CD4-positive, alpha-beta T cell treated with Interleukin-12 subunit alpha and Interleukin-12 subunit beta, for 1 hour (primary cell): ENCODE measurements at places on chromosomes 6 and 20.

- no peak for DNase-seq
Measured at GRCh38 chr20:36817496-36817895, 43.9 kb upstream of the DSN1 start.

DNA sequence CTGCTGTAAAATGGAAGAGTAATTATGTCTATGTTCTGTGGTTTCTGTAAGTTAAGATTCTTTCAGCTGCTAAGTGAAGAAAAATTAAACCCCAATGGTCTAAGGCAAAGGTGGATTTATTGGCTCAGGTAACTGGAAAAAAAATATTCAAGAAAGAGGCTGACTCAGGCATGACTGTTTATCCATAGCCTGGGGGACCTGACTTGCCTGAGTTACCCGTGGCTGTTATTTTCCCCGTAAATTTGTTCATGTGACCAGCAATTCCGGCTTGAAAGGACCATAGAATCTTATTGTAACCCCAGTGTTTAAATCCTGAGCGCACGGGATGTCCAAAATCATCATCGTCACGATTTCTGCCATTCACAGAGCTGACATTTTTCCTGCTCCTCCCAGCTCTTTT lies 32.3 kb upstream of the SULF2 start:
- no peak for DNase-seq

DNA sequence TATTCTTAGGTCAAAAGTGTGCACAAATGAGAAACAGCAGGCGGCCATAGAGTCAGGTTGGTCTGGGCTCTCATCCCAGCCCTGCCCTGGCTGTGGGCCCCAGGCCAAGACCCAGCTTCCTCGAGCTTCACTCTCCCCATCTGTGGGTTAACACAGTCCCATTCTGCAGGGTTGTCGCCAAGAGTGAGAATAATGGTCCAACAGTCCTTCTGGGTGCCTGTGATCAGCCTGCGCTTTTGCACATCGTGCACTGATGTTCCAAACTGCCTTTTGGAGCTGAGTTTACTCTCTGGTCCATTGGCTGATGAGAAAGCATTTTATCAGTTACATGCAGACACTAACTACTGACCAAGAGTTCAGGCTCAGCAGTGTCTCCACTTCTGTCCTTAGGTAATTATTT lies 82.6 kb downstream of the INSM1 start:
- DNase-seq = no peak

GRCh38 chr6:139126255-139126654 lies 8.6 kb upstream of the HECA start:
- DNase-seq = peak; percentile 45

- DNase-seq = no peak
Measured at GRCh38 chr6:133705066-133705465, 183.8 kb upstream of the TCF21 start.

GRCh38 chr20:61555566-61555965 lies 303.5 kb downstream of the CDH4 start:
- no peak for DNase-seq

- DNase-seq = no peak
Measured at GRCh38 chr6:83008626-83009025, 57.0 kb downstream of the UBE3D start.

GRCh38 chr6:145517492-145517891 lies 217.8 kb downstream of the EPM2A start:
- no peak for DNase-seq

- no peak for DNase-seq
Measured at GRCh38 chr20:56166781-56167465, 81.6 kb upstream of the MC3R start.

- peak; percentile 40 for DNase-seq
Measured at GRCh38 chr6:7201732-7202541, 94.2 kb downstream of the RREB1 start.

DNA sequence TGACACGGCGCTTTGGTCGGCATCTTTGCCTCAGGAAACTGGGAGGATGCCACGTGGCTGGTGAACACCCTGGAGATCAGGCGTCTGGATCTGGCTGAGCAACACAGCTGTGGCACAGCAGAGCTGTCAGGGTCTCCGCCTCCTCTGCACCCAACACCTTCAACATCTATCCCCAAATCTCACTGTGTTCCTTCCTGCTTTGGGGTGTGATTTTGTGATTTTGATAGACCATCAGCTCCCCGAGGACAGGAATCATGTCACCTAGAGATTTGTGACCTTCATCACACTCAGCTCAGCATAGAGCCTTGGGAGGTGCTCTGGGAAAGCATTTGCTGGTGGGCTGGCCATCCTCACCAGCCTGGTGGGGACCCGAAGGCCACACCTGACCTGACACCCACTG lies 203.7 kb upstream of the FOXQ1 start:
- no peak for DNase-seq

DNA sequence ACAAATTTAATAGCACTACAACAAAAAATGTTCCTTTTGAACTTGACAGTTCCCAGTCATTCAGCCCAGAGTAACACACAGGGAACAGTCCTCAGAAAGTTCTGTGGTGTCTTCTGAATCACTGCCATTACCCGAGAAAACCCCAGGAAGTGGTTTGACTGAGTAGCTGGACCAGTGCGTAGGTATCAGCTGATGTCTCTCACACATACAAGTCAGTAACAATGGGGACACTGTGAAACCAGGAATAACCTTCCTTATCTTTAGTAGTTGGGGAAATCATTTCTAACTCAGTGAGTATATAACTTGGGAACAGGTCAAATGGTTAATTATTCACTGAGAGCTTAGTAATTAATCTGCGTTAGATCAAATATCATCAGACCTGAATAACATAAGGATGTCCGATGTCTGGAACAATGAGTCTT lies 73.1 kb downstream of the HIVEP2 start:
- peak; percentile 77 for DNase-seq

DNA sequence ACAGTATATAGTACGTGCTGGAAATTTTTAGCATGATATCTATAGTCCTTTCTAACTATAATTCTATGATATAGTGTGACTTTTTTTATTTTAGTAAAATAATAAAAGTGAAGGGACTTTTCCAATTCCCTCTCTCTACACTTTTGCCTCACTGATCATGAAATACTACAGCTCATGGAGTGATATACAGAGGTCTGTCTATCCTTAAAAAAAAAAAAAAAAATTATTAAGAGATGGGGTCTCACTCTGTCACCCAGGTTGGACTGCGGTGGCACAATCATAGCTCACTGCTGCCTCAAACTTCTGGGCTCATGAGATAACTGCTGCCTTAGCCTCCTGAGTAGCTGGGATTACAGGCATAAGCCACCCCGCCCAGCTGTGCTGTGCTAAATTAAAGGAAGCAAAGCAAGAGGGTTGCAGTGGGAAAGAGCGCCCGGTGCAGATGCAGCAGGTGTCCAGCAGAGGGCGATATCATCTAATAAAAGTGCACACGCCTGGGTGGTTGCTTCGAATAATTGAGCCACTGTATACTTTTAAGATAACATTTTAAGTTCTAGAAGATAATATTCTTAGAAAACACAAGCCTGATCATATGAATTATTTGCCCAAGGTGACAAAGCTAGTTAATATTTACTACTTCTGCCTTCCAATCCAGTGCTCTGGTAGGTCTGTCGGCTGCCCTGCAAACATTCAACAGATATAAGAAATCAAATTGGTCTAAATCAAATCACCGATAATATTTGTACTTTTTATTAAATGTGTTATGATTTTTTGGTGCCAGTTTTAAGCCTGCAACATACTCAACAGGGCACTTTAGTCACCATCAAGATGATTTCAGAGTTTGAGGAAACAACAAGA lies 94.9 kb upstream of the NT5E start:
- DNase-seq = peak; percentile 54

GRCh38 chr6:12165722-12166280 lies 124.4 kb upstream of the EDN1 start:
- DNase-seq = no peak

- no peak for DNase-seq
Measured at GRCh38 chr6:127120023-127120786, 1.7 kb downstream of the RSPO3 start.

DNA sequence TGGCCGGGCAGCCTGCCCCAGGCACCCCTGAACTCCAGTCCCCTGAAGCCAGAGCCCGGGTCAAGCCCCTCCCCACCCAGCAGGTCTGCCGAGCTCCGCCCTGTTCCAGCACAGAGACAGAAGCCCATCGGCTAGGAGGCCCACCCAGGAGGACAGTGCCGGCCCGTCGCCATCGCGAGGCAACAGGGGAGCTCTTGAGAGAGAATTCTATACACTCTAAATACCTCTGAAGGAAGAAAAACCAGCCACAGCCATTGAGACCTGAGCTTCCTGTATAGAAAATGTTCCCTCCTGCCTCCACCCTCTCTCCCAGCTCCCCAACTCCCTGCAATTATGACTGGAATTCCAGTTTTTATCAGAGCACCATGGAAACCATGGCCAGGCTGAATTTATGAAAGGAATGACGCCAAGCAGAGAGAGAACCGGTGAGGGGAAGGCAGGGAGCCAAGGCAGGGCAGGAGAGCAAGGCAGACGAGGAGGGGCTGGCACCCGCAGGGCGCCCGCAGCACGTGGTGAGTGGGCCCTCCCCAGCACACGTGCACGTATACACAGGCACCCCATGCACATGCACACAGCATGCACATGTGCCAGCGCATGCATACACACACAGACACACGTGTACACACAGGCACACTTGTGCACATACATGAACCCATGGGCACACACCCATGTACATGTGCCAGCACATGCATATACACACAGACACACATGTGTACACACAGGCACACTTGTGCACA lies 27.6 kb upstream of the MRGBP start:
- DNase-seq = no peak

DNA sequence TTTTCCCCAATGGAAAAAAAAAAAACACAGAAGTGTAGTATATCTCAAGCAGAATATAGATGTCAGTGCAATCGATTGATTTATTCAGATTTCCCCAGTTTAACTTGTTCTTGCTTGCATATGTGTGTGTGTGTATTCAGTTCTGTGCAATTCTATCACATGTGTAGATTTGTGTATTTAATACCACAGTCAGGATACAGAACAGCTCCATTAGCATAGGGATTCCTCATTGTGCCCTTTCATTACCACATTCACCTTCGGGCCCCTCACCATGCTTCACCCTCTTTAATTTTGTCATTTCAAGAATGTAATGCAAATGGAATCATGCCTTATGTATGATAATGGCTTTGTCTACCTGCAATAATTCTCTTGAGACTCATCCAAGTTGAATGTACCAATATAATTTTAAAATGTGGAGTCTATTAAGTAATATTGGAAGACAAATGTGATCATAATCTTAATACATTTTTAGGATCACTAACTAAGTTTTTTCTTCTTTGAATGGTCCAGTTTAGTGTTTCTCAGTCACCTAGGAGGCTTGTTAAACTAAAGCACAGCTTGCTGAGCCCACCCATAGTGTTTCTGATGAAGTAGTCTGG lies 187.9 kb downstream of the TENT5A start:
- no peak for DNase-seq

DNA sequence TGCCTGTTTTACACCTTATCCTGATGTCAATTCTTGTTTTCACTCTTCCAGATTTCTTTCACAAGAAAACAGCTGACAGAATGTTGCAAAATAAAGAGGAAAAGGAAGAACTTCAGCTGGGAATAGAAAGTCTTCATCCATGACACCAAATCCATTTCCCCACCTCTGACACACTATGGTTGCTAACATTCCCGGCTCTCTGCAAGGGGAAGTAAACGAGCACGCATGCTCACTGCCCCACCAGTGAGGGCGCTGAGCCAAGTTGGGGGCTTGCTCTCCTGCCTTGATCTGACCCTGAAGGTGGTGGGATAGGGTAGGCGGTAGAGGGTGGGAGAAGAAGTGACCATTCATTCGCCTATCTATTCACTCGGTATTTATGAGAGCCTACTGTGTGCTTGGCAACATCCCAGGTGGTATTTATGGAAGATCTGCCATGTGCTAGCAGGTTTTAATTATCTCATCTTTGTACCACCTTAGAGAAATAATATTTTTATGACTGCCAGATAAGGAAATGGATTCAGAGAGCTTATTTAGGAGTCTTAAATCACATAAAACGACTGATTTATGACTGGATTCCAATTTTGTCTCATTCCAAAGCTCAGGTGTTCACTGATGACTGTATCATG lies 206.2 kb downstream of the FOXC1 start:
- DNase-seq = no peak

DNA sequence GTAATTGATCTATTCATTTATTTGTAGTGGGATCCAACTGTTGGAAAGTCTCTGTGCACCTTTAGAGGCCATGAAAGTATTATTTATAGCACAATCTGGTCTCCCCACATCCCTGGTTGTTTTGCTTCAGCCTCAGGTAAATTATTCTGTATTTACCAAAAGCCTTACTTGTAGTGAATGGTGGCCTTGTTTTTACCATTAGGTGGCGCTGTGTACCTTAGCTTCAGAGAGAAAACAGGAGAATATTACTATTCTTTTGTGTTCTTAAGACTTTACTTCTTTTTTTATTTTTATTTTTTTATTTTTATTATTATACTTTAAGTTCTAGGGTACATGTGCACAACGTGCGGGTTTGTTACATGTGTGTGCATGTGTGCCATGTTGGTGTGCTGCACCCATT lies 23.7 kb downstream of the PEX7 start:
- peak; percentile 51 for DNase-seq

DNA sequence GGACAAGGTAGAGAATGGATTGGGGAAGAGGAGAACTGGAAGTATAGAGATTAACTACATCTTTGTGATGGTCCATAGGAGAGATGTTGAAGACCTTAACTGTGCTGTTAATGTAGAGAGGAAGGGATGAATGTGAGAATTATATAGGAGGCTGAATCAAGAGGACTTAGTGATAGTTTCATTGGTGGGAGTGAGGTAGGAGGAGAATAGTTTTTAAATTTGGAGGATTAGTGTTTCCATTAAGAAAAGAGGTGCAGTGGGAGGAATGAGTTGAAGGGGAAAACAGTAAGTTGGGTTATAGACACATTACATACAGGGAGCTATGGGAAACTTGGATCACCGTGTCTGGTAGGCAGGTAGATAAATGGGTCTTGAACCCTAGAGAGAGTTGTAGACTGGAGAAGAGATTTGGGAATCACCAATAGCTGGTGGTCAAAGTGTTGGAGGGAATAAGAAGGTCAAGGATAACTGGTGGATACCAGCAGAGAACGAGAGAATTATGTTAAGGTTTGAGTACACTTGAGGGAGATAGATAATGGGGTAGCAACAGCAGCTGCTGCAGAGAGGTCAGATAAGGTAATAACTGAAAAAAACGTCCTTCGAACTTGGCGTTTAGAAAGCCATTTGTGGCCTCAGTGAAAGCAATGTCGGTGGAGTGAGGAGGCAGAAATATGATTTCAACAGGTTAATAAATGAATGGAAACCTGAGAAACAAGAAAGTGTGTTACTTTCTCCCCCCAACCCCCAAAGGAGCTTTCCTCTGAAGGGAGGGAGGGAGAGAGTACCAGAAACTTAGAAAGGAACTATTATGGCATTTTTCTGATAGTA lies 3.1 kb downstream of the C6orf89 start:
- no peak for DNase-seq

GRCh38 chr6:90118069-90118468 lies 178.6 kb downstream of the BACH2 start:
- DNase-seq = no peak

- no peak for DNase-seq
Measured at GRCh38 chr6:170182781-170183120, 108.1 kb downstream of the DLL1 start.

- no peak for DNase-seq
Measured at GRCh38 chr6:162750776-162751175, 23.0 kb downstream of the PACRG start.

- DNase-seq = no peak
Measured at GRCh38 chr6:39520916-39521315, 198.4 kb upstream of the KCNK16 start.
